ENCODE measurements at places on chromosomes 7 and 10. TPM values are rescaled to one million over a fixed set of nuclear protein-coding genes. Genes with fewer than 3 reads are reported as not detected.

C7orf33 gene
- 0.19 TPM for total RNA-seq

ASAH2 gene
- 5.6 TPM for total RNA-seq

RBM20 gene
- 5.3 TPM for total RNA-seq

CFAP43 gene
- 72.8 TPM for total RNA-seq

UPK3B gene
- 19.1 TPM for total RNA-seq

BEND7 gene
- total RNA-seq = 31.2 TPM

DCLRE1A gene
- total RNA-seq = 8.9 TPM

MORN4 gene
- 7.1 TPM for total RNA-seq

SRI gene
- 53.1 TPM for total RNA-seq

STAMBPL1 gene
- total RNA-seq = 32.3 TPM

PON3 gene
- 27.2 TPM for total RNA-seq

CXCL12 gene
- 9.8 TPM for total RNA-seq

BTBD16 gene
- 5.3 TPM for total RNA-seq

VPS37D gene
- total RNA-seq = 15.0 TPM

CCL26 gene
- total RNA-seq = not detected

TUBB8 gene
- total RNA-seq = 0.63 TPM

NYAP1 gene
- total RNA-seq = 24.7 TPM

ASB10 gene
- not detected for total RNA-seq

GPR15LG gene
- not detected for total RNA-seq

MBL2 gene
- total RNA-seq = 0.16 TPM

IKZF1 gene
- total RNA-seq = 10.4 TPM

PRSS37 gene
- total RNA-seq = 38.6 TPM

CYP3A4 gene
- total RNA-seq = 1.8 TPM

Data from testis (tissue), 5 donors.